A549 treated with RU486 at 1 μM for 4 hours (cell line): ENCODE measurements at places on chromosomes 3 and 15. TPM values are rescaled to one million over a fixed set of nuclear protein-coding genes. Genes with fewer than 3 reads are reported as not detected.

INSYN1 gene
- total RNA-seq = 1.2 to 2.4 TPM (median 2.0 TPM) in 5 replicates

LRRC49 gene
- 3.5 to 5.3 TPM (median 4.8 TPM) in 5 replicates for total RNA-seq

SLC2A2 gene
- total RNA-seq = not detected in 5 replicates

GOLGA8S gene
- total RNA-seq = 0.09 to 0.16 TPM (median 0.14 TPM) in 5 replicates

CRYGS gene
- total RNA-seq = 0.44 to 1.5 TPM (median 0.61 TPM) in 5 replicates

NPAP1 gene
- total RNA-seq = not detected in 5 replicates

ADAMTSL3 gene
- 0.19 to 0.60 TPM (median 0.25 TPM) in 5 replicates for total RNA-seq

CACNA1D gene
- total RNA-seq = 0.42 to 0.97 TPM (median 0.81 TPM) in 5 replicates

RASL12 gene
- 0.09 to 0.15 TPM (median 0.12 TPM) in 5 replicates for total RNA-seq

GOLGA6D gene
- 0.07 to 0.12 TPM in 2 of 5 replicates, not detected in the others for total RNA-seq

FBXW12 gene
- total RNA-seq = not detected in 5 replicates

MAP6D1 gene
- total RNA-seq = 5.7 to 7.2 TPM (median 6.7 TPM) in 5 replicates
